NCI-H1105 (cell line): ENCODE measurements at places on chromosomes 2 and 18.

GRCh38 chr2:157170299-157170698 lies 87.2 kb upstream of the GALNT5 start:
- no peak for DNase-seq

DNA sequence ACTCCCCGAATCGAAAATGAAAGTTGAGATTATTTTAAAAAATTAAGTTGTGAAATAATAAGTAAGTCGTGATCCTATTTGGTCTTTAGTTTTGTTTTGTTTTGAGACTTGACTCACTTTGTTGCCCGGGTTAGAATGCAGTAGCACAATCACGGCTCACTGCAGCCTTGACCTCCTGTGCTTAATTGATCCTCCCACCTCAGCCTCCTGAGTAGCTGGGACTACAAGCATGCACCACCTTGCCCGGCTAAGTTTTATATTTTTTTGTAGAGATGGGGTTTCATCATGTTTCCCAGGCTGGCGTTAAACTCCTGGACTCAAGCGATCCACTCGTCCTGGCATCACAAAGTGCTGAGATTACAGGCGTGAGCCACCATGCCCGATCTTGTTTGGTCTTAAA lies 326.2 kb downstream of the MYCN start:
- no peak for DNase-seq

DNA sequence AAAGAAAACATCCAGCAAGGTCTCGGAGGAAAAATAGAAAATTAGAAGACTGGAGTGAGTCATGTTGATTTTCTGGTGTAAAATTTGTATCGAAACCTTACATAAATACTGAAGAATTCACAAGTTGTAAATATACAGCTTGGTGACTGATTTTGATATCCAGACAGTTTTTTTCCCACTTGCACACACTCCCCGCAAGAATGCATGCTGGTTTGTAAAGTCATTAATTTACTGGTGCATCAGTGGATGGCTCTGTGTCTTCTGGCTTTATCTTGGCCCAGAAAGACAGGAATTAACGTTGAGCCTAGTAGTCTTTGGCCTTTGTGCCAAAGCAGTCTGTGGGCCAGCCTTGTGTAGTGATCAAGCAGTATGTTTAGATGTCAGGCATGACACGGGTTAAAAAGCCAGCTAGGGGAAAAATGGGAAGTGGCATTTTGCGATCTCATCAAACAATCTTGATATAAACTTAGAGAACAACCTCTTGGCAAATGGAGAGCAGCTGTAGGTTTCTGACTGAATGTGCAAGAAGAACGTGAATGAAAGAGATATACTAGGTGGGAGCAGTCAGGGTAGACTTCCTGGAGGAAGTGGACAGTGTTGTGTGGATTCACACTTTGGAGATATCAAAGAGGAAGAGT lies 22.7 kb upstream of the CASP8 start:
- DNase-seq, result no peak

DNA sequence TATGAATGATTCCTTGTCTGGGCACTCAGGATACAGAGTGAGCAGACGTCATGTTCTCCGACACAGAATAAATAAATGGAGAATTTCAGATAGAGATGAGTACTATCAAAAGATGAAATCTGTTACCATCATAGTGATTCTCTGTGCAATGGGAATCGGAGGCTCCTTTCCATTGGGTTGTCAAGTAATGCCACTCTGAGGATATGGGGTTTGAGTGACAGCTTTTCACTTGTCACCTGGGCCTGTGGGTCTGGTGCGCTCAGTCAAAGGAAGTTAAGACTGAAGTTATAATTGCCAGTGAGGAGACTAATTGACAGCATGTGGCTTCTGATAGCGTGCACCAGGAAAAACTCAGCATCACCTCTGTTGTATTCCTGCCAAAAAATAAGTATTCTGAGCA lies 387.2 kb downstream of the SOX11 start:
- peak; percentile 11 for DNase-seq

- DNase-seq, result no peak
Measured at GRCh38 chr2:37780387-37780676, 108.9 kb upstream of the CDC42EP3 start.

DNA sequence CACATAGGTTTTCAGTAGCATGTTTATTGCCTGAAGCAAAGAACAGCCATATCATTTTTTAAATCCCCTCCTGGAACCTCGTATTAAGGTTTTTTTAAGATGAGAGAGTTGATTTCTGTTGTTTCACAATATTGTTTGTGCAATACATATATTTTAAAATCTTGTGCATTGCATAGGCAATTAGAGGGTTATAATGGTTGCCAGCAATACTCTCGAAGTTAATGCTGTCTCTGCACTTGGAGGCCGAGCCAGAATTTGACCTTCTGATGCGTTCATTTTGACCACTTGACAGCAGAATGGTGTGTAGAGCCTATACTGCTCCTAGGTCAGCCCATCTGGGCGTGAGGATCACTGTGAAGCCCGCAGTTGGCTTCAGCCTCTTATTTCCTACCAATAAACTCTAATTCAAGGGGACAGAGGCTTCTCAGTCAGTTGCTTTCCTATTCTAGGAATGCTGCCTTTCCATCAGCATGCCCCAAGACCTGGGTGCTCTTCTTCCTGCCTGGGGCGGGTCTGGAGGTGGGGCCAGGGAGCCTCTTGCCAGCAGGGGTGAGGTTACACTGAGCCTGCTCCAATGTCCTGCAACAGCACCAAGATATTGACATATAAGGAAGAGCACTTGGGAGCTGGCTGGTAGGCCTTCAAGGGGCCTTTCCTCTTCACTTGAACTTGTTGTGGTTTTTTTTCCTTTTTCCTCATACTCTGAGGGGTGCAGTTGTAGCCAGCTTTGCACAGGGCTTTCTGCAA lies 91.4 kb upstream of the BCL2L11 start:
- DNase-seq, result no peak
